Activated gamma-delta T cell treated with anti-CD3 and anti-CD28 coated beads, Interleukin-2, amount 50 U/mL, for 16 hours (primary cell): ENCODE measurements at places on chromosomes 7 and 10.

DNA sequence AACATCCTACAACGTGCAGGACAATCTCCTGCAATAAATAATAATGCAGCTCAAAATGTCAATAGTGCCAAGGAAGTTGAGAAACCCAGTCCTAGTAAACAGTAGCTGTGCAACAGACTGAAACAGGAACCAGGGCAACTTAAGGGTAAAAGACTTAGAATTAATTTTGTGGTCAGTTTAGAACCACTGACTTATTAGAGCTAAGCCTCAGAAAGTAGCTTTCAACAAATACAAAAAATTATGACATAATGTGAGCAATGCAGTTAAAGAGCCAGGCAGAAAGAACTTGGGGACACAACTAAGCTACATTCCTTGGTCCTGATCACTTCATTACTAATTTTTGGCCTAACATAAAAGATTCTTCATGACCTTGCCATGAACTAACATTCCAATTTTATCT is 195.4 kb downstream of the MACC1 start:
- no peak for DNase-seq

GRCh38 chr7:54390565-54390964 is 151.6 kb upstream of the VSTM2A start:
- DNase-seq, result no peak

GRCh38 chr10:131749767-131750142 is 151.1 kb upstream of the PPP2R2D start:
- DNase-seq, result no peak

DNA sequence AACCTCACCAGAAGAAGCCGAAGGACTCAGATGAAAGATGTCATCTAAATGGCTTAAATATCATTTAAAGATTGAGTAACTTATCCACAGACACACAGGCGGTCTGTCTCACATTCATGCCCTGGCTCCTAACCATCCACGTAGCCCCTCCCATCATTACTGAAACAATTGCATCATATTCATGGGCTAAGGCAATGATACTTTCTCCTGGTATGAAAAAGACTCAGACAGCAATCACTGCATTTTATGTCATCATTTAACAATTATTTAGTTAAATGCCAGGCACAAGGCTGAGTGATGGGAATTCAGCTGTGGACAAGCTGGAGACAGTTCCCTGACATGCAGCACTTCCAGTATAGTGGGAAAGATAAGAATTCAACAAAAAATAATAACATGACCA is 11.2 kb upstream of the TECTB start:
- no peak for DNase-seq

GRCh38 chr10:6536102-6536501 is 44.0 kb downstream of the PRKCQ start:
- DNase-seq, result no peak

DNA sequence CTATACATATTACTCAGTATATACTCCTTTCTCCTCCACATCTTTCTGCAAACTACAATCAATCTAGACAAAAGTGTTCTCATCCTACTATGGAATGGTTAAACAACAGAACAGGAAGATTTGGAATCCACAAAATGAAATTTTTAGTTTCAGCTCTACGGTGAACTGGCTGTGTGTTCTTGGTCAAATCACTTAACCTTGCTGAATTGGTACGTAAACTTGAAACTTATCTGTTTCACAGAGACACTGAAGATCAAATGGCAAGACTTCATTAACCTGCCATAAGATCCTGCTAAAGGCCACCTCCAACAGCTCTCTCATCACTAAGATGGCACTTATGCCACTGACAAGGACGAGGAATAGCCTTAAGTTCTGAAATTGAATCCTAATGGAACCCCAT is 1.5 kb downstream of the NUDCD3 start:
- no peak for DNase-seq

DNA sequence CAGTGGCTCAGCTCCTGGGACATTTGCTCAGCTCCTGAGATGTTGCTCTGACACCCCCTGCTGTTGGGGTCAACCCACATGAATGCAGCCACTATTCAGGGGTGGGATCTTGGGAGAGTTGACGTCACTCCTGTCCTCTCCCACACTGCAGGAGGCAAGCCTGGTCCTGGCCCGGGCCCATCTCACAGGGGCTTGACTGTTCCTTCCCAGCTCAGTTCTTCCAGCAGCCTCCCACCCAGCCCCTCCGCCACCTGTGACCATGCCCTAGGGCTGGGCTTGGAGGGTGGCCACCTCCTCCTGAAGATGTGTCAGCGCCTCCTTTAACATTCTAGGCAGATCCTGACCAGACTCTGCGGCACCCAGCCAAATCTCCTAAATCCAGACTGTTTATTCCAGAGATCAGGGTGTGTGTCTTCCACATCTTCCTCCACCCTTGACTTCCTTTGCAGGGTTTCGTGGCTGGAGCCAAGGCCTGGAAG is 19.1 kb upstream of the OPALIN start:
- no peak for DNase-seq

GRCh38 chr7:131294553-131294952 is 33.1 kb upstream of the MKLN1 start:
- no peak for DNase-seq

DNA sequence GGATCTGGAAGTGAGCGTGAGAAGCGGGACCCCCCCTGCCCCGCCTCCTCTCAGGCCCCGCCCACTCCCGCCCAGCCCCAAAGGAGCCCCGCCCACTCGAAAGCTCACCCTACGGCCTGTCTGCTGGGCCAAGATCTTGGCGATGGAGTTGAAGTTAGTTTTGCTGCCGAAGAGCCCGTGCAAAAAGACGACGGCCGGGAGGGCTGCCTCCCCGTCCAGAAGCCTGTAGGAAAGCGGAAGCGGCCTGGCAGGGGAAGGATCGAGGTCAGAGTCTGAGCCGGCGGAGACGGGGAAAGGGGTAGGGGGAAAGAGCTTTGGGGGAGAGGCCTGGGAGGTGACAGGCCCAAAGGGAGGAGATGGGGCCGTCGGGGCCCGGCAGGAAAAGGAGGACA is 386 bp downstream of the ABHD11 start:
- peak; percentile 38 for DNase-seq

DNA sequence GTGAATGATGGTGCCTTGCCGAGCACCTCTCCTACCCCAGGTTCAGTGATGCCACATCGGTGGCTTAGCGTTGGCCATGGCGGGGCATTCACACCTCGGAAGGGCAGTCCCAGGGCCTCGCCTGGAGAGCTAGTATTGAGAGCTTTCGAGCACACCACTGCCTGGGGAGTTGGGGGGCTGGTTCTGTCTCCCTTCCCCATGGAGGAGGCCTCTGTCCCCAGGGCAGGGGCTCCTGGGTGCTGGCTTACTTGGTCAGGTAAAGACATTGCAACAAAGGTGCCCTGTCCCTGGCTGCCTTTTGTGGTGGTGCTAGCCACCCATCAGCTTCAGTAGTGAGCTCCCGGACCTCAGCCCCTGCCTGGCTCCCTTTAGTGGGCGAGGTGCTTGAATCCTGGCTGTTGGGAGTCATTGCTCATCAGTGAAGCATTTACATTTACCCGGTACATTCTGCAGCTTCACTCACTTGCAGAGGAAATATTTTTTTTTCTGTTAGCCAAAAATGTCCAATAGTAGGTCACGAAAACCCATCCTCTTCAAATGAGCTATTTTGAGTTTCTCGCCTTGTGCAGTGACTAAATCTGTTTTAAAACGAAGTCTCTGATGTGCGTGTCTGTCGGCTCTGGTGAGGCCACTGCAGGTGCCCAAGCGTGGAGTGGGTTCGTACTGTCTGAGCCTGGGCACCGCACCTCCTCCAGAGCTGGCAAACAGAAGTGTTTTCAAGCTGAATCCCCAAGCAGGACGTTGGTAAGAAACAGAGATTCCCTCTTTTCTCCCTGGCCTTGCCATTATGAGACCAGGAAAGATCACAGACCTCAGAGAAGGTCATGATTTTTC is 95.5 kb downstream of the INPP5A start:
- no peak for DNase-seq

DNA sequence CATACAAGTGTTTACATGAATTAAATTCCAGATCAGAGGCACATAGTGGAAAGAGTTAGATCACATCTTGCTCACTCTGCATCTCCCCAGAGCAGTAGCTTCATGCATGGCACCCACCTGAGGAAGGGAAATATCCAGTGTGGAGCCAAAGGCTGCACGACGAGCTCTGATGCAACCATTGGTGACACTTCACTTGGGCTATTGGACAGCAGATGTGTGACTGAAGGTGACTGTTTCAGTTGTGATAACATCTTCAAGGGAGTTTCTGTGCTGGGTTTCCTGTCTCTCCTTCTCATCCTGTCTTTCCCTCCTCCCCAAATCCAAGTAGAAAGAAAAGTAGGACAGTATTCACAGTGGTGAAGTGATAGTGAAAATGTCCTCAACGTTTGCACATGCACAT is 115.0 kb downstream of the TAF3 start:
- no peak for DNase-seq

DNA sequence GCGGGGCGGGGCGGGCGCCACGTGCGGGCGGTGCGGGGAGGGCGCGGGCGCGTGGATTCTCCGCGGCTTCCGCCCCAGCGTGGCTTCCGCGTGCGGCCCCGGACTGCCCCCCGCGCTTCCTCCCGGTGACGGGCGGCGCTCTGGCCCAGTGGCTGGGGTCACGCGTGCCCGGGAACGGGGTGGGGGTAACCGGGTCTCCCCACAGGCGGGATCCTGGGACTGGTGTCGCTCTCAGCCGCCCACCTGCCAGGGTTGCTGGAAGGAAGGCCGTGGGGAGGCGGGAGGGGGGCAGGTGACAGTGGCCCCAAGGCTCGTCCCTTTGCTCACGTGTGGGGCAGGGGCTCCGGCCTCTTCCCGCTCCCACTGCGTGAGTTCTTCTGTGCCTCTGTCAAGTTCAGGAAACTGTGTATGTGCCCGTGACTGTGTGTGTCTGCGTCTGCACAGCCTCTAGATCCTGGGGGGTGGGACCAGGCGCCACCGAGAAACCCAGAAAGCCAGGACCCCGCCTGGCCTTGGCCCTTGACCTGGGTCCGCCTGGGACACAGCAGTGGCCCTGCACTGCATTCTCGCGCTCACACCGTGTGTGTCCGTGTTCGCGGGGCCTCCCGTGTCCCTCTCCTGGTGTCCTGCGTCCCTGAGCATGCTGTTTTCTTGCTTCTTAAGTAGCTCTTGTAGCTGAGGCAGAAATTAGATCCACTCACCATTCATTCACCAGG is 919 bp downstream of the MAFK start:
- no peak for DNase-seq

- no peak for DNase-seq
Observed at GRCh38 chr10:29535778-29536453, 98.9 kb downstream of the SVIL start.

- DNase-seq, result no peak
Observed at GRCh38 chr7:90188281-90188680, 23.3 kb upstream of the STEAP2 start.

DNA sequence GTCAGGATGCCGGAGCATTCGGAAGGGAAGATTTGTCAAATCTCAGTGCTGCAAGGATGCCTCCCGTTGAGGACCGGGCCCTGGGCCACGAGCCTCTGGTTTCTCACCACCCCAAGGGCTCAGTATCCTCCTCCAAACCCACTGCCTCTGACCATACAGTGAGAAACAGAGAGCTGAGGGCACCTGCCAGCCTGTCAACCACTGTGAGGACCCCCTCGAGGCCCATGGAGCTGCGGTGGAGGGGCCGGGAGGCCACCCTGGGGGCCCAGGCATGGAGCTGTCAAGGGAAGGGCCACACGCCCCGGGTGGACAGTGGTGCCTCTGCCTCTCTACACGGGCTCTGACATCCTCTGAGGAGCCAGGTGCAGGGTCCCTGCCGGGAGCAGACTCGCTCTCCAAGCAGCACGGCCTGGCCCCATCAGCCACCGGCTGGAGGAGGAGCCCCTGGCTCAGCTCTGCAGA is 248.0 kb upstream of the TCERG1L start:
- no peak for DNase-seq

GRCh38 chr7:114548081-114548980 is 133.7 kb downstream of the FOXP2 start:
- DNase-seq, result no peak

- DNase-seq, result no peak
Observed at GRCh38 chr10:11280187-11280932, 262.7 kb downstream of the CELF2 start.

- no peak for DNase-seq
Observed at GRCh38 chr10:126930883-126931503, 25.8 kb downstream of the DOCK1 start.

- DNase-seq, result no peak
Observed at GRCh38 chr7:137760111-137760510, 86.7 kb downstream of the DGKI start.

GRCh38 chr7:155223503-155223902 is 74.2 kb upstream of the INSIG1 start:
- no peak for DNase-seq

- DNase-seq, result no peak
Observed at GRCh38 chr7:128037081-128037480, 5.8 kb upstream of the LRRC4 start.

GRCh38 chr7:151761231-151761630 is 115.7 kb downstream of the PRKAG2 start:
- no peak for DNase-seq

- no peak for DNase-seq
Observed at GRCh38 chr10:85318809-85319807, 990.7 kb downstream of the CCSER2 start.

DNA sequence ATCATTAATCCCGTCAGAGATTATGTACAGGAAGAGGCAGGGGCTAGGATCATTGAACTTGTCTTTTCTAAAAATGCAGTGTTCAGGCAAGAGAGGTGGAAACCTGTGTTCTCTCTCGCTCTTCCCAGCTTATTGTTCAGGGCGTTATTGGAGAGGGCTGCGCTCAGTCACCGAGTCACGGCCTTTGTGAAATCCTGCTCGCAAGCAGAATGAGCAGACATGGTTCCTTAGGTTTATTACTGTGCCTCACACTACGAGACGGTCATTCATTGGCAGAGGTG is 631 bp upstream of the PRKRIP1 start:
- DNase-seq, result no peak

- DNase-seq, result no peak
Observed at GRCh38 chr7:7208520-7208919, 26.2 kb downstream of the C1GALT1 start.

DNA sequence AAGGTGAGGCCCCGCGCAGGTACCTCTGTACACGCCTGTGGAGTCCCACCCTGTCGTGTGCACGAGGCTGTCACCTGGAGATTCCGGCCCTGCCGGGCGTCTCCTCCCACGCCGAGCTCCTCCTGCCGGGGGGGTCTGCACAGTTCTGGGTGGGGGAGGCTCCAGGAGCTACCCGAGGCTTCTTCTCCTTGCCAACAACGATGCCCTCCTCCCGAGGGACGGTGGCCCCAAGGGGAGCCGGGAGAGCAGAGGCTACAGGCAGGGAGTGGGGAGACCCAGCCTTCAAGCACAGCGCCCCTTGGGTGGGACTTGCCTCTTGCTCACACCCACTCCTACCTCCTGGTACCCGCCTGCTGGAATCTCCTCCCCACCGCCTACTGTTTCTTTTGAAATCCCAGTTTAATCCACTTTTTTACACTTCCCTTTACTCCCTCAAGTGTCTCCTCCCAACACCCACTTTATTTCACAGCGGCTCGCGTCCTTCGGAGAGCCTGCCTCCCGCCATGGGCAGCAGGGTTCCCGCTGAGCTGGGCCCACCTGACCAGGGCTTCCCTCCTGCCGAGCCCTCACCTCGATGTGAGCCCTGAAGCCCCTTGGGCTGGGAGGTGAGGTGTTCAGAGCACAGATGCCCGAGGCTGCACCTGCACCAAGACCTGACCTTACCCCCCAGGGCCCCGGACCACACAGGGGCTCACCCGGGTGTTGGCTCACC is 338.1 kb downstream of the DNAJB6 start:
- no peak for DNase-seq
